Stromal cell of bone marrow (primary cell): ENCODE measurements at places on chromosomes 13 and 19.

DNA sequence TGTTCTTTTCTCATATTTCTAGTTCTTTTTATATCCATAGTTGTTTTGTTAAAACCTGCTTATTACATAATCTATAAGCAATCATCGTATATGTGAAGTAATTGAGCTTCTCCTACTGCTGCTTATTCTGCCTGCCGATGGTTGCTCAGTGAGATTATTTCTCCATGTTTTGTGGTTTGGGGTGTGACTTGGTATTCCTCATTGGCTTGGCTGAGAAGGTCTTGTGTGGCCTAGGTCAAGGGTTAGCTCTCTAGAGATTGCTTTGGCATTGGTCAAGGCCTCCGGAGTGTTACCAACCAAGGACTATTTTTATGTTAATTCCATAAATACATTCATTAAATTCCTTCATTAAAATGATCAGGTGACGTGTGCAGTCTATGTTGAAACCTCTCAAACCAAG, 302.8 kb downstream of the MYO16 start:
- DNase-seq, result no peak

- no peak for DNase-seq
Measured at GRCh38 chr13:42864952-42865767, 83.8 kb downstream of the FAM216B start.

- DNase-seq, result no peak
Measured at GRCh38 chr13:110308656-110309359, 1.7 kb downstream of the COL4A2 start.

DNA sequence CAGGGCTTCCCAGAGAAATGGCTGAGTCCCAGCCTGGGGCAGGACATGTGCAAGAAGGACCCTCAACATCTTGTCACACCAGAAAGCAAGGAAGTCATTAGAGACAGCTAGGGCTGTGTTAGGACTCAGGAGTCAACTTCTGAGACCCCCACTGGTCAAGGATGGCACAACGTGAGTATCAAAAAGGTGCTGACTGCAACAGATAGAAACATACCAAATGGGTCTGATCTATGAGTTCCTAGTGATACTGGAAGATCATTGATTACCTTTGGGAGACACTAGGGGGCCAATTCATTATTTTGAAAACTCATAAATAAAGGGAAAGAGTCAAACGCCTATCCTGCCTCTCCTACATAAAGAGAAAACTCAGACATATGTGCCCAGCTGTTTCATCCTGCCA, 73.5 kb upstream of the GJB6 start:
- no peak for DNase-seq

GRCh38 chr13:111597191-111597611, 276.8 kb downstream of the TEX29 start:
- no peak for DNase-seq

DNA sequence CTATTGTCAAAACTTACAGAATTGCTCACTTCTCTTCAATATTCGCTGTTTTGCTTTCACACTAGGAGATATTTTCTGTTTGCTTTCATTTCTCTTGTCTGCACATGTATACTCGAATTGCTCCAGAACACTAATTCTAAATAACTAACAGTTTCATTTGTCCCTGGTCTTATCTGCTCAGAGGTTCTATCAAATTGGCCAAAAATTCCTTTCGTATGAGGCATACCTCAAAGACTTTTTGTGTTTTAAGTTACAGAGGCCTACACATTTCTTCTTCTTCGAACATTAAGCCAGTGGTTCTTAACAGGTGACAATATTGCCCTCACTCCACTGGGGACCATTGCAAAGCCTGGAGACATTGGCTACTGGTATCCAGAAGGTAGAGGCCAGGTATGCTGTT, 1314.6 kb downstream of the EFNB2 start:
- DNase-seq, result no peak

DNA sequence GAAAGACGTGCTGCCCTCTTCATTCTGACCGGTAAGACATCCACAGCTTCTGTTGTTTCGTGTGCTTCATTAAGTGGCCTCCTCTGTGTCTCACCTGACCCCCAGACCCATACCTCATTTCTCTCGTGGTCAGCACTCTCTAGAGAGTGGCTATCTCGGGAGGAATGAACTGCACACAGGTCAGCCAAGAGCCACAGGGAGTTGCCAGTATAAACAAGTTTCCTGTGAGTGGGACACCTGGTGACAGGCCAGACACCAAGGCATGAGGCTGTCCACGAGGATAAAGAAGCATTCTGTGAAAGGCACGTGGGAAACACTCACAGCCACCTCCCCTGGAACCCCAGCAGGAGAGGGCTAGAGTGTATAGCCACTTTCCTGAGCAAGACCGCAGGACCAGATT, 115.8 kb downstream of the NUFIP1 start:
- DNase-seq, result no peak
